ENCODE measurements at places on chromosomes 2 and 18.

DNA sequence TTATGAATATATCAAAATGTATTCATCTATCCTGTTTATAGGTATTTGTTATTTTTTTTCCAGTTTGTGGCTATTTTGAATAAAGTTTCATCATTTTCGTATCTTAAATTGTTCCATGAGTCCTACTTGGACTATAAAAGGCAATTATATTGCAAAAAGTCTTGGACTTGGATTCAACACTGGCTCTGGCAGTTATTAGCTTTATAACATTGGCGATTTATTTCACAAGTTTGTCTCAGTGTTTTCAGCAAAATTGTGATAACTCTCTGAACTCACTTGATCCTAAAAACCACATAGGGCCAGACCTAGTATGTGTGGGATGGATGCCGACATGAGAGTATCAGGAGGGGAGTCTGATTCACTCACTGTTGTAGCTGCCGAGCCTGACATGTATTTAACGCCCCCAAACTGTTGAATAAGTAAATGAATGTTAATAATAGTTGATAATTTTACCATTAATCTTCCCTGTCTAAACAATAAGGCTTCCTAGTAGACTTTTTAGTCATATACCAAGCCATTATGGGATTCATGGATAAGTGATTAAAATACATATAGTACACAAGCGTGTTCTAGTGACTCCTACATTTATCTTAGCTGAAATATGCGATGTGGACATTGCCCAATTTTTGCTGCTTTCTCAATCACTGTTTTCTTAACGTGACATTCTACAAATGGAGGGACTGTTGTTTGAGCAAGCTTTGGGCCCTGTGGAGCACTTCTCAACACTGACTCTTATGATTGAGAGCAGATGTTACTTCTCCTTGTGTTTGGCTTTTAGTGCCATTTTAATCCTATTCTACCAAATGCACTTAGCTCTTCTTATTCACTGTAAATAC, 907.6 kb downstream of the EPHA4 start:
- DNase-seq = no peak

DNA sequence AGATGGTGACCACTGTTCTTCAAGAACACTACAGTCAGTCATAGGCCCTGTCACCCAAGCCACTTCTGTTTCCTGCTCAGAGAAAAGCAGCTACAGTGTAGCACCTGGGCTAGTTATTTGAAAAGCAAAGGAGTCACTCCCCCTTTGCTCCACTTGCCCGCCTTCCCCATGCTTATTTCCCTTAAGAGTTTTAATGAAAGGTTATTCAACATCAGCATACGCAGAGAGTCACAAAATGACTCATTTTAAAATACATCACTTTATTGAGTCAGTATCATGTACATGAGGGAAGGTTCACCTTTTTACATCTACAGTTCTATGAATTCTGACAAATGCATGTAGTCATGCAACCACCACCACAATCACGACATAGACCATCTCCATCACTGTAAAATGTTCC, 71.3 kb downstream of the TNFRSF11A start:
- no peak for DNase-seq

DNA sequence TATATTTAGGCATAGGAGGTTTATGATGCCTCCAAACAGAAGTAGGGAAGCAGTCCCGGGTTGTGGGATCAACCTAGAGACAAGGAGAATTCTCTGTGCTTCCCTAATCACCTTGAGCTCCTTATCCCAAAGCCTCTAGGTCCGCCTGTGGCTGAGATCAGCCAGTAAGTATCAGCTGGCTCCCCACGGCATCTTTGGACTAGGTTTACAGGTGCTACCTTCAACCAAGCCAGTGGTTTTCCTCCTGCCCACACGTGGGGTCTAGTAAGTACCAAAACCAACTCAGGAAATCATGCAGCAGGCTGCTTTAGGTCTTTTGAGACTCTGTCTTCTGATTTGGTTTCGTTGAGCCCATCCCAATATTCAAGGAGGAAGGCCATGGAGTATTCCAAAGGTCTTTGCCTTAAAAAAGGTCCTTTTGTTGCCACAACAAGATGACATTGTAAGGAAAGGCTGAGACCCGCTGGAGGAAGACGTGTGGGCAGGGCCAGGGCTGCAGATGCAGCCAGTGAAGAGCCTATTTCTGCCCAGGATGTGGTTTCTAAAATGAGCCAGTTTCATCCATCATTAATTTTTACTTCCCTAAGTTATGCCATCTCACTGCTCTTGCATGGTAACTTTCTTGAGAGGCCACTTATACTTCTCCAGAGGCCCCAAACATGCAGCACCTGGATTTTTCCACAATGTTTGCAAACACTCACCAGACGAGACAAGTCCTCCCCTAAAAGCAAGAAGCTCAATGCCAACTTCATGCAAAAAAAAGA, 248.7 kb downstream of the RNF152 start:
- DNase-seq = no peak

- no peak for DNase-seq
These were observed 55.1 kb downstream of the CDH19 start for GRCh38 chr18:66548747-66549146.

- no peak for DNase-seq
These were observed 19.5 kb upstream of the PAX8 start for GRCh38 chr2:113298176-113298575.

DNA sequence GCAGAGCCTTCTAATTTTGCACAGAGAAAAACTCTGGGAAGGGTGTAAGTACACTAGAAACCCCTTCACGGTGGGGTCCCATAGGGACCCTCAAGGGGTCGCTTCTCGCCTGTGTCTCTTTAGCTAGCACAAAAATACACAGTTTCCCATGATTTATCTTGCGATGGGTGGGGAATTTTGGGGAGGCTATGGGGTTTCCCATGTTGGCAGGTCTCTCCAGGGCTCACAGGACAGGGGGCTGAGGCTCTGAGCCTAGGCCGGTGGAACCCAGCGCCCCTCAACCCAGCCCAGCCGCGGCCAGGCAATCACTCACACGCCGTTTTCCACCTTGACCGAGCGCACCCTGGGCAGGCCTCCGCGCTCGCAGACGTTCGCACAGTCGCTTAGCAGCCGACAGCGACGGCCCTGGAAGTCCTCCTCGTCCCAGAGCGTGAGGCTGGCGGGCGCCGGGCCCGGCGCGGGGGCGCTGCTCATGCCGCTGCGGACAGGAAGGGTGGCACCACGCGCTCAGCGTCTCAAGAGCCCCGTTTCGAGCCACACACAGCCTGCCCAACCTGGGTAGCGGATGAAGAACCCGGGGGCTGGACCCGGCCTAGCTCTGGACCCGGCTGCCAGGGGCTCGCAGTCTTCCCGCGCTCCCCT, 398 bp downstream of the CRYBA2 start:
- DNase-seq = no peak

Data from activated naive CD4-positive, alpha-beta T cell treated with Interleukin-2 at 50 U/mL for 16 hours (primary cell).